Neural crest cell (in vitro differentiated cells): ENCODE measurements at places on chromosomes 2 and 18.

- H3K4me3 ChIP-seq = no peak overlapping the region
- H3K36me3 ChIP-seq = peaks cover 5% of the 10 kb centered on the region
- peak; percentile 74 for DNase-seq
- H3K27me3 ChIP-seq = no peaks in the 10 kb centered on the region
These were observed 219.6 kb upstream of the RAB12 start for GRCh38 chr18:8389391-8390340.

- no peak within 1 kb of the TSS for H3K4me3 ChIP-seq
- H3K36me3 ChIP-seq = no peaks in the 10 kb centered on the region
- H3K27ac ChIP-seq = no peak within 1 kb of the TSS
- H3K4me1 ChIP-seq = peaks cover 6% of the 10 kb centered on the region
- DNase-seq = no peak
- H3K27me3 ChIP-seq = peaks cover 13% of the 10 kb centered on the region
These were observed at the start of gene CIB4 for GRCh38 chr2:26640781-26641564. TSS of gene CIB4 (minus strand) at chr2:26641366. CDS start at chr2:26641314, 52 bp downstream.

GRCh38 chr2:151315381-151315903 lies 26.0 kb upstream of the NMI start:
- H3K4me3 ChIP-seq = no peak overlapping the region
- no peaks in the 10 kb centered on the region for H3K36me3 ChIP-seq
- H3K27me3 ChIP-seq = no peaks in the 10 kb centered on the region
- DNase-seq = no peak
- H3K27ac ChIP-seq = no peak overlapping the region

DNA sequence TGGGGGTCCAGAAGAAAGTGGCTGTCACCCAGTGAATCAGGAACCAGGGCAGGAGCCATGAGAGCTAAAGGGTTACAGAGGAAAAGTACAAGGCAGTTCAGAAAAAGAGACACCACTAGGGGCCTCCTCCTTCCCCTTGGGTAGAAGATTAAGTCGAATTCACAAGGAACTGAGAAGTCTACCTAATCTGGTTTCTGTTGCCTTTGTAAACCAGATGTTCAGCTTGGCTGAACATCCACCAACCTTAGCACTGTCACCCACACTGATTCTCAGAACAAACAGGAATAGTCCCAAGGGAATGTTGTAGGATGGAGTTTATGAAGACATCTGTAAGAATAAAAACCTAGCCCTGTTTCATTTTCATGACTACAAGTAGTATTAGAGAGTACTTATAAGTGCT lies 90.4 kb upstream of the NOSTRIN start:
- H3K27ac ChIP-seq = no peak overlapping the region
- H3K4me3 ChIP-seq = no peak overlapping the region
- peaks cover 4% of the 10 kb centered on the region for H3K36me3 ChIP-seq
- H3K4me1 ChIP-seq = no peaks in the 10 kb centered on the region
- no peaks in the 10 kb centered on the region for H3K27me3 ChIP-seq

- no peak overlapping the region for H3K4me3 ChIP-seq
- H3K27ac ChIP-seq = no peak overlapping the region
- H3K4me1 ChIP-seq = peaks cover 22% of the 10 kb centered on the region
- H3K36me3 ChIP-seq = no peaks in the 10 kb centered on the region
- H3K27me3 ChIP-seq = peaks cover 21% of the 10 kb centered on the region
These were observed 4.7 kb downstream of the ACVR1 start for GRCh38 chr2:157871415-157871814.
